ENCODE measurements at places on chromosomes 5 and 9.
A peak's percentile ranks its signal among the peaks of the same experiment; 100 is the strongest.

DNA sequence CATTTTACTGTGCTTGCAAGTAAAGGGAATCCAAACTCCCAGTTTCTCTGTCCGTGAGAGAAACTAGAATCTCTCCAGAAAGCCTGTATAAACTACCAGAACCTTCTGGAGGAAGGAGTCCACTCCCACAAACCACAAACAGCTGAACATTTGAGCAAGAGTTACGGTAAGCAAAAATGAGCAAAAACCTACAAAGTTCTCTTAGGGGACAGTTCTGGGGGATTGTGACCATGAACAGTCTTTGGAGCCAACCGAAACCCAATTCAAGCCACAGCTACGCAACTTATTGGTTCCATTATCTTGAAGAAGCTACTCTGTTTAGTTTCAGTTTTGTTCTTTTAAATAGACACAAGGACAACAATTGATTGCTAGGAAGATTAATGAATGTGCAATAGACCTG is 330.6 kb downstream of the ASTN2 start:
- DNase-seq, result no peak

DNA sequence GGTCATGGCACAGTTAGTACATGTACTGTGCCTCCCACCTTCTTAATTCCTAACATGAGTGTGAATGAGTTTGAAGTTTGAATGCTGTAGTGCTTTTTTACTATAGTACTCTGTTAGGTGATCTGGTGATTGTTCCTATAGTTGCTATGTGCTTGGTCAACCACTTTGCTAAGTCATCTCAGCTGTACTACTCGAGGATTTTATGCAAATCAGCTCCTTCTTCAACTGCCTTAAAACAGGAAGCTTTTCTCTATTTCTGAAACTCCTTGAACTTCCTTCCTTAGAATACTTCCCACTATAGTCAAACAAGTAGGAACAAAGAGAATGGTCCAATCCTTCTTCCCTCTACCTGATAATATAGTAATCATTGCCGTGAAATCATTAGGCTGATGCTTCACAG is 219.6 kb downstream of the CTNND2 start:
- DNase-seq, result no peak

- DNase-seq, result no peak
Measured at GRCh38 chr9:92632641-92633040, 37.3 kb downstream of the IPPK start.

DNA sequence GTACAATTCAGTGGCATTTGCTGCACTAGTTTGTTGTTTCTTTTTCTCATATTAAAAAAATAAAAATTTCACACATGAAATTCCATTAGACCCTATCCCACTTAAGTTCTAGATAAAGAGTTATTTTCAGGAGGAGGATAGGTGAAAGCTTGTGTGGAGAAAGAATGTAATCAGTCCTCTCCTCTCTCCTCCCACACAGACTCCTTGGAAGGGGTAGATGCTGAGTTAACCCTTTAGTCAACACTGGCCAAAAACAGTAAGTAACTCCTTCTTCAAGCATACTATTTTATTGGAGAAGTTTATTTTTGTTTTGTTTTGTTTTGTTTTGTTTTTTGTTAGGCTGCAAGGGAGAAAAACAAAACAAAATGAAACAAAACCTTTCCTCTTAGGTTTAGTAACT is 30.6 kb upstream of the LMNB1 start:
- no peak for DNase-seq

DNA sequence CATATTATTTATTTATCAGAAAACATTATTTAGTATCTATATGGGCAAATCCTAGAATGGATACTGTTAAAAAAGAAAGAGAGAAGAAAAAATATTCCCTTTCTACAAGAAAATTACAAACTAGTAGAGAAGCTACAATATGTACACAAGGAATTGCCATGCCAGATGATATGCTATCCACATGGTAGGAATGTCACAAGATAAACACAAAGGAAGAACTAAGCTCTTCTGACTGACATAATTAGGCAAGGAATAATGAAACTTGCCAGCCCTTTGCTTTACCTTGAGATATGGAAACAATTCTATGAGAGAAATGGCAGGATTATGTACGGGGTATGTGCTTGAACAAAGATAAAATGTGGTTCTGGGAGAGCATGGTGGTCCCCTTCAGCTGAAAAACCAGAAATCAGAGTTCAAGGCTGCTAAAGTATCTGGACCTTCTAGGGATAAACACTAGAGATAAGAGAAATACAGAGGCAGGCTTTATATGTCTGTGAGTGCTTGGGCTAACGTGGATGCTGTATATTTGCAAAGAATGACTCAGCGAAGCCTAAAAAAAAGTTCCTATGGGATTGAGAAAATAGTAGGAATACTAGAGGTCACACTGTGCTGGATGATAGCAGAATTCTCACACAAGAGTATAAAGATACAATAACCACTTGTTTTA is 451.6 kb downstream of the TLE1 start:
- no peak for DNase-seq

DNA sequence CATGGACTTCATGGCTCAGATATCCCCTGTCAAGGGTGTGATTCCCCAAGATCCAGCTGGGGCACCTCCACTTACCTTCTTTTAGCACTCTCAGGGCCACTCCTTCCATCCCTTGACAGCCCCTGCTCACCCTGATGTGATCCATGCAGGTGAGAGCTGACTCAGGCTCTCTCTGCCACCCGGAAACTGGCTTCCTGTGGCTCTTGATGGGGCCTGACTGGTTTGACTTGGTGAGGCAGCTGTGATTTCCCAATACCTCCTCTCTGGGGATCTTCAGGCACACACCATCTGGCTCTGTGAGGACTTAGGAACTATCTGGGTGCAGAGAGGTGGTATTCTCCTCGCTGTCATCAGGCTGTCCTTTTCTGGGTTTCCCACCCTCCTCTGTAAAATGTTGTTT is 7.9 kb upstream of the FAT2 start:
- no peak for DNase-seq

GRCh38 chr5:8945972-8946371 is 599.9 kb downstream of the SEMA5A start:
- no peak for DNase-seq

DNA sequence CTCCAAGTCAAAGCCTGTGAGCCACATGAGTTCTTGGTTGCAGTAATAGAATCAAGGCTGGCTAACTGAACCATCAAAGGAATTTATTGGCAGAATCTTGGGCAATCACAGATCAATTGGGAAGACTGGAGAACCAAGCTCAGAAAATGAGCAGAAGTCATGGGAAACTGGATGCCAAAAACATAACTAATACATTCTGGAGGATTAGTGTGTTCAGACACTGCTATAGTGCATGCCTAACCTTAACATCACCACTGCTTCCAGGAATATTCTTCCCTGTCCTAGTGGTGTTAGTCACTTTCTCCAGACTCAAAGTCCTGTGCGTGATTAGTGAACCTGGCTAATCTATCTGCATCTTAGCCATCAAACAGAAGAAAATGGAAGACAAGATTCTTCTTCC is 843.7 kb downstream of the EFNA5 start:
- no peak for DNase-seq

DNA sequence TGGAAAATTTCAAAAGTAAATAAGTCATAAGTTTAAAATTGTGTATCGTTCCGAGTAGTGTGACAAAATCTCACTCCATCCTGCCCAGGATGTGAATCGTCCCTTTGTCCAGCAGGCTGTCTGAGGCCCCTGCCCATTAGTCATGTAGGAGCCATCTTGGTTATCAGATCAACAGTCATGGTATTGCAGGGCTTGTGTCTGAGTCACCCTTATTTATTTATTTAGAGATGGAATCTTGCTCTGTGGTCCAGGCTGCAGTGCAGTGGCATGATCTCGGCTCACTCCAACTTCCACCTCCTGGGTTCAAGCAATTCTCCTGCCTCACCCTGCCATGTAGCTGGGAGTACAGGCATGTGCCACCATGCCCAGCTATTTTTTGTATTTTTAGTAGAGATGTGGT is 30.2 kb downstream of the ITGA2 start:
- DNase-seq, result peak; percentile 69

- no peak for DNase-seq
Measured at GRCh38 chr5:126182971-126183695, 240.1 kb upstream of the GRAMD2B start.

GRCh38 chr9:71519098-71519696 is 249.1 kb downstream of the CEMIP2 start:
- DNase-seq, result no peak

- DNase-seq, result peak; percentile 51
Measured at GRCh38 chr9:5301544-5301943, 3.0 kb downstream of the RLN2 start.

- DNase-seq, result no peak
Measured at GRCh38 chr5:74303578-74303977, 336.9 kb downstream of the ENC1 start.

- DNase-seq, result no peak
Measured at GRCh38 chr9:99180199-99180598, 41.5 kb downstream of the ALG2 start.

- DNase-seq, result peak; percentile 45
Measured at GRCh38 chr9:26243726-26244125, 565.5 kb upstream of the TUSC1 start.

GRCh38 chr5:149114403-149115312 is 26.6 kb upstream of the ABLIM3 start:
- DNase-seq, result peak; percentile 82

DNA sequence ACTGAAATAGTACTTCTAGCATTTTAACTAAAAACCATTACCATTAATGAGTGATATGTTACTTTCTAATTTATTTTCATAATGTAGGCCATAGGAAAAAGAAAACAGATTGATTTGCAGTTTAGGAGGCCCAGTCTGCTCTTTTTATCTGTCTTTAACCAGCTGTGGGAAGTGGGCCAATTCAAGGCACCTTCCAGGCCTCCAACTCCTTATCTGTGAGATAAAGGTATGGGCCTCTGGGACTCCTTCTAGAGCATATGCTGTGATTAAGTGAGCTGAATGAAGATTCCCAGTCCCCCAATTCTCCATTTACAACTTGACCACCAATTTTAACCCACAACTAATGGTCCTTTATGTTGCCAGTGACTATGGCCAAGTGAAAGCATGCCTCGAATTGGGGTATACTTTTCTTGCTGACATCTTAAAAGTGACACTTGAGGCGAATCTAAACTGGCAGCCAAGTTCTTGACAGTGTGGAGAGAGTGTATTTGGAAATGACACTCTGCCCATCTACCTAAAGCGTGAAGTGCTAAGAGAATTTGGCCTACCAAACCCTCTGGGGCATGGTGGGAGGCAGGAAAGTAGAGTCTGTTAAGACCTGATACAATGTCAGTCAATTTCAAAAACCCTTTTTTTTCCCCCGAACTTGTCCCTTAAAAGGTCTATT is 88.3 kb downstream of the PIK3R1 start:
- no peak for DNase-seq

DNA sequence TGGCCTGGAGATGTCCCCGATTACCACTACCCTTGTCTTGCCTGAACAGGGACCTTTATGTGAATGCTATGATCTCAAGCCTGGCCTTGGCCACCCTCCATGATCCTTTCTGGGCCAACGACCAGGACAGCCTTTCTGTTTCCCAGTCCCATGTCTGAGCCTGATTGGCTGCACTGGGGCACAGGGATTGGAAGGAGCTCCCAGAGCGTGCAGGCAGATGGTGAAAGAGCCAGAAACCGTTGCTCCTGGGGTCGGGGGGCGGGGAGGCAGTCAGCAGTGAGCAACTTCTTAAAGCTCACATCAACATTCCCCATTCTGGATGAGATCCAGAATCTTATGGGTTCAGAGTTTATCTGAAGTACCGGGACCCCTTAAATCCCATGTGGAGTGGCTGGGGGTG is 84.4 kb downstream of the INSYN2B start:
- no peak for DNase-seq

DNA sequence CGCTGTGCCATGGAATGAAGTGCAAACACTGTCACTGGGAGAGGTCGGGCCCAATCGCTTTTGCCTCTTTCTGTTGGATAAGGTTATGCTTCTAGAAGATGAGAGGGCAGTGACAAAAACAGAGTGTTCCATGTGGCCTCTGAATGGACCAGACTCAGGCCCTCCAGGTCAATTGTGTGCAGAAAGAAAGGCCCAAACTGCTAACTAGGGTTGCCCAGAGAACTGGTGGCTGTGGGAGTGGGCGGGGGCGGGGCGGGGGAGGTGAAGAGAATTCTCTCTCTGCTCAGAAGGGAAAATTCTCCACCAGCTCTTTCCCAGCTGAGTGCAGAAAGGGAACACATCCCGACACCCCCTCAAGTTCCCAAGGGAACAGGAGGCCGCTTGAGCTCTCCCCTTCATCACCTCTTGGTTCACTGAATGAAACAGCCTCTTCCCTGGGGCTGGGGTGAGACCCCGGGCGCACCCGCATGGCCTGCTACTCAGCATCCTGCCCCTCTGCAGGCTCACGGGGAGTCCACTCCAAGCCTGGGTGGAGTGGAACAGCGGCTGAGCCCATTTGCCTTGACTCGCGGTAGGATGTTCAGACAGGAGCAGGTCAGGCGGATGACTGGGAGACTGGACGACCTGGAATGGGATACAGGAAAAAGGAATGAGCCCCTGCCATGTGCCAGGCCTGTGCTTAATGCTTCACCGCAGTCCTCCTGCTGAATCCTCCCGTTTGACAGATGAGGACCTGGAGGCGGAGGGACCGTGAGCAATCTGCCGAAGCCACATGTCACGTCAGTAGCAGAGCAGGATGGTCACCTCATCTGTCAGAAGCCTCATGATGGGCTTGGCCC is 93.8 kb upstream of the FANCC start:
- DNase-seq, result no peak

DNA sequence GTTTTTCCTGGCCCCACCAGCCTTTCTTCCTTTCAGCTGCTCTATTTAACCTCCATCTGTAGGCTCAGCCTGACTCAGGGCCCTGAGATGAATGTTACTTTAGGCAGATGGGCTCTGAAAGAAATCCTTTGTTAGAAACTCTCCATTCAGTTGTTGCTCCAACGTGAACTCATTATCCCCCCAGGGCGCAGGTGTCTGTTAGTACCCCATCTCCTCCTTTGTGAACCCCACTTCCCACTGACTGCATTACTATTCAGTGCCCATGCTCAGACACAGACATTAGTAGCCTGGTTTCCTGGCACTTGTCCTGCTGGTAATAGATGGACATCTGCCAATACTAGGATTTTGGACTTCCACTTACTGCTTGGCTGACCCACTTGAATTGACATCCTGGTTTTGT is 1271.6 kb downstream of the PTPRD start:
- no peak for DNase-seq

GRCh38 chr5:174172152-174172551 is 126.6 kb downstream of the NSG2 start:
- DNase-seq, result no peak

GRCh38 chr5:90297045-90297764 is 112.4 kb downstream of the CETN3 start:
- DNase-seq, result no peak

DNA sequence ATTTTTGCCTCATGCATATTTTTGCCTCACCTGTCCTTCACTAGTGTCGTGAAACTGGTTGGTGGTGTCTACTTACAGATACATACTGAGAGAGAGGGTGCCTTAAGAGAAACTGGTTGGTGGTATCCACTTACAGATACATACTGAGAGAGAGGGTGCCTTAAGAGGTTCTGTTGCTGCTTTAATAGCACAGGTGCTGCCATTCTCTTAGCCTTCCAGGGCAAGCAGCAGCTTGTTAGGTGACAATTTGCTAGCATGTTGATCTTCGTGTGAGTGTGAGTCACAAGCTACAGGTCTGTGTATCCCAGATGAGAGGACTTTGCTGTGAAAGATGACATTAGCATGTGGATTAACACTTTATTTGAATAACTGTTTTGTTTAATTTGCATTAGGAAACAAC is 1.4 kb downstream of the PTTG1 start:
- no peak for DNase-seq
